ENCODE measurements at places on chromosomes 4 and X. TPM values are rescaled to one million over a fixed set of nuclear protein-coding genes. Genes with fewer than 3 reads are reported as not detected.

DNA sequence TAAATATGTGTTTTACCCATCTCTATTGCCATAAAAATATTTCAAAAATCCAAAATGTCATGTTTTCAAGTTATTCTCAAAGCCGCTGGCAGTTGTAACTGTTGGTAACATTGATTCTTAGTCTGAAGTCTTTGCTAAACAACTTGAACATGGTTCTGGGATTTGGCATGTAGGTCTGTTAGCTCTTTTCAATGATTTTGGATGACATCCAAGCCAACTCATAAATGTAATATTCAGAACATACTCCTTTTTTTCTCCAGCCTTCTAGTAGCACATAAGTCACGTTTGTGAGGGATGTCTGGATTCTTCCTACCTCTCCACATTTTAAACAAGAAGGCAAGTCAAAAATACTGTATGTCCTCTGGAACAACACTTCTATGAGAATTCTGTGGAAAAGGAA lies 305.3 kb downstream of the PRR32 start:
- DNase-seq, result no peak

GRCh38 chrX:103573202-103573601 lies 12.1 kb upstream of the TCEAL4 start:
- DNase-seq, result no peak

- DNase-seq, result no peak
Measured at GRCh38 chr4:39730072-39730471, 32.1 kb downstream of the UBE2K start.

Gene TCEAL1
- 11.3 TPM for total RNA-seq

Gene BEX3
- total RNA-seq, result 61.1 TPM
